ENCODE measurements at places on chromosomes 16 and 17.

DNA sequence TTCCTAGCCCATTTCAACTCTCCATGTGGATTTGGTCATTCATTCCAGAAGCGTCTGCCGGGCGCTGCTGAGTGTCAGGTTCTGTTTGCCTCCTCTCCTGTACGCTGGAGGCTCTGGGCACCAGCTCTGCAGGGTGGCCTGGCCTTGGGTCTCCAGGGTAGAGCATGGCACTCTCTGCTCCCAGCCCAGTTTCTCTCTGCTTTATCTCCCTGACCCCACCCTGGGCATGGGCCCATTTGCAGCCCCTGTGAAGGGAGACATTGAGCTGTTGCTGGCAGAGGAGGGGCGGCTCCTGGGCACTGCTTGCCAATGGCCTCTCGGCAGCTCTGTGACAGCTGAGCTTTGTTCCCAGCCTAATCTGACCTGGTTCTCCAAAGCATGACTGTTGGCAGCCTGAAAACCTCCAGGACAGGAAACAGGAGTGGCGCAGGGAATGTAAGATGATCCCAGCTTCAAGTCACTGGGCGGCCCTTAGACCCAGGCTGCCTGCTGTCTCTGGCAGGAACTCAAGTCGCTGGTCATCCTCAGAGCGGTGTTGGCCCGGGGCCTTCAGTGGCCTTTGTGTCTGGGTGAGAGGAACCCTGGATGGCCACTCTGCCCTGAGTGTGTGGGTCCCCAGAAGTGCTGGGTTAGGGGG is 146.8 kb downstream of the SEC14L1 start:
- DNase-seq: no peak

- no peak for DNase-seq
Measured at GRCh38 chr17:4610656-4611055, 26.3 kb downstream of the SMTNL2 start.

- no peak for DNase-seq
Measured at GRCh38 chr17:16911141-16911937, 60.6 kb downstream of the TNFRSF13B start.

DNA sequence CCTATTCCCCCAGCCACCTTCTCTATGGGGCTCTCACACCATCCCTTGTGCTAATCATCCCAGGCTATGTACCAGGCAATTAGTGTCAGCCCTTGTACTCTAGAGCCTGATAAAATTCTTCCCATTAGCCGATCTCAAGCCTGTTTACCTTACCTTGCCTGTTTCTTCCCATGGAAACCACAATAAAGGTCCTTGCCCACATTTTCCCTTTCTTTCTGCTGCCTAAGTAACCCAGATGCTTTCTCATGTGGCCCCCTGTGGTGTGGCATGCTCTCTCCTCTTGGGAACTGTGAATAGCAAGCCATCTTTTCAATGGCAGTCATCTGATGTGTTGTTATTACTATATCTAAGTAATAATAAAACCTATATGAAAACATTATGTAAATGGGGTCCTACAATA is 265.8 kb upstream of the ELAC2 start:
- DNase-seq: no peak

DNA sequence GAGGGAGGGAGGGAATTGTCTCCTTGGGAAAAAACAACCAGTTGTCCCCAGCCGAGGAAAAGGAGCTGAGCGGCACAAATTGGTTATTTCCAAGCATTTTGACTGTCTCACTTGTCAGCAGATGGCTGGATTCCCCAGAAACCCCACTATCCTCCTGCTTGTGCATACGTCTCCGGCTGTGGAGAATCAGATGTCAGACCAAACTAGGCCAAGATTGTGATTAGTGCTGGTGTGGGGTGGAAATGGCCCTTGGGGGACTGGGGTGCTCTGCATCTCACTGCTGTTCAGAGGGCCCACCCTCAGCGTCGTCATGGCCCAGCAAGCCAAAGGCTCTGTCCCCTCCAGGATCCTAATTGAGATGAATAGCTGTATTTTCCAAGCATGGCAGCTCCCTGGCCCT is 131.7 kb upstream of the HSBP1 start:
- no peak for DNase-seq

GRCh38 chr17:82242698-82242976 is 13.8 kb downstream of the SLC16A3 start:
- DNase-seq: no peak

DNA sequence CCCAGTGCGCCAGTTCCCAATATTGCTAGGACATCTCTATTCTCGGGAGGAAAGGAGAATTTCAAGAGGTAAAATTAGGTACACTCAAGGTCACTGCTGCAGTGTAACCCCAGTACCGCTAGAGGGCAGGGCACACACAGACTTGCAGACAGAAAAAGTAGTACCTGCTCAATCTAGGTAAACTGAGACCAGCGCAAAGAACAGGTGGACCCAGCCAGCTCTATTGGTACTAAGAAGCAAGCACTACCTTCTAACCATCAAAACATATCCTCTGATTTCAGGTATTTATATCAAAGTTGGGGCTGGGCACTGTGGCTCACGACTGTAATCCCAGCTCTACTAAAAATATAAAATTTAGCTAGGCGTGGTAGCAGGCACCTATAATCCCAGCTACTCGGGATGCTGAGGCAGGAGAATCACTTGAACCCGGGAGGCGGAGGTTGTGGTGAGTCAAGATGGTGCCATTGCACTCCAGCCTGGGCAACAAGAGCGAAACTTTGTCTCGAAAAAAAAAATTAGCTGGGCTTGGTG is 3.6 kb upstream of the WDR81 start:
- no peak for DNase-seq

GRCh38 chr16:66381585-66382170 is 15.2 kb downstream of the CDH5 start:
- DNase-seq: no peak

- DNase-seq: no peak
Measured at GRCh38 chr17:33115366-33115765, 123.7 kb downstream of the SPACA3 start.

- no peak for DNase-seq
Measured at GRCh38 chr16:4091240-4092012, 24.8 kb downstream of the ADCY9 start.

- DNase-seq: no peak
Measured at GRCh38 chr17:40287159-40287493, 553 bp upstream of the CDC6 start.

- DNase-seq: no peak
Measured at GRCh38 chr16:66948134-66948836, 12.8 kb upstream of the CES3 start.

DNA sequence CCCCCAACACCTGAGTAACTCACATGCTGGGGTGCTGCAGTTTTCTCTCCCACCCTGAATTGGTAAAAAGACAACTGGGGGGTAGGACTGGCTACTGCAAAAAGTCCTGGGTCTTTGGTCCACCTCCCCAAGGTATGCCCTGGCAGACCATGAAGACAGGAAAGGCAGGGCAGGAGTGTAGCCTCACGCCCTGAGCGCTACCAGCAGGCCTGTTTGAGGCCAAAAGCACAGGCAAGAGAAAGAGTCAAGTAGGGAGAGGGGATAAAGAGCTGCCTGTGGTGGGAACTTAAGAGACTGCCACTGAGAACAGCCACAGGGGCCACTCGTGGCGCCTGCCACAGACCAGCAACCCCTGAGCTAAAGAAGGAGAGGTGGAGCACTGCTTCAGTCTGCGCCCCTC is 13.8 kb downstream of the PSMB3 start:
- no peak for DNase-seq
